Activated naive CD8-positive, alpha-beta T cell treated with anti-CD3 and anti-CD28 coated beads, Interleukin-2, amount 10 ng/mL, durations not matched to agents 7 days and 5 days (primary cell): ENCODE measurements at places on chromosomes 12 and 14.

GRCh38 chr12:120466560-120467315 is 2.8 kb downstream of the SRSF9 start:
- peaks cover 22% of the 10 kb centered on the region for H3K36me3 ChIP-seq
- H3K27ac ChIP-seq: no peak overlapping the region
- H3K27me3 ChIP-seq: no peaks in the 10 kb centered on the region
- peak overlapping the region; percentile 42 for H3K4me3 ChIP-seq

DNA sequence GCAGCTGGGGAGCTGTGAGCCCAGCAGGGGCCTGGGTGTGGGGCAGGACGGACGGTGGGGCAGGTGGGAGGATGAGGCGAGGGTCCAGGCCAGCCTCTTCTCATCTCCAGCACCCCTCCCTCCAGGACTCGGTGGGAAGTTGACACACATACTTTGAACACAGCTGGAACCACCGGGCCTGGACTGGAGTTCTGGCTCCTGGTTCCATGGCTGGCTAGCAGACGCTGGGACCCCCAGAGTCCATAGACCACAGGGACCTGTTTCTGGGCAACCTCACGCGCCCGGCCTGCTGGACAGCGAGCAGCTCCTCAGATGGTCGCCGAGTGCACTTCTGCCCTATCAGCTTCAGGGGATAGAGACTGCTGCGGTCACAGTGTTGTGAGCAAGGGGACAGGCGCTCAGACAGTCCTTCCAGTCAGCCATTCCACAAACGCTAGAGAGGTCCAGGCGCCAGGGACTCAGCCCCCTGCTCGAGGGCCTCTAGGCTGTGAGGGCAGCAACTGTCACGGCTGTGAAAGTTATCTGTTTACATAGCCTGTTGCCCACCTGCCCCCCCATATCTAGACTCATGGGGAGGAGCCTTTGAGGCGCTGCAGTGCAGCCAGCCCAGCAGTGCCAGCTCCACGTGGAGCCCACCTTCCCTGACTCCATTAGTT is 25.2 kb downstream of the TCHP start:
- peaks cover 8% of the 10 kb centered on the region for H3K36me3 ChIP-seq
- H3K4me3 ChIP-seq: no peak overlapping the region
- peaks cover 4% of the 10 kb centered on the region for H3K4me1 ChIP-seq
- no peak overlapping the region for H3K27ac ChIP-seq
- DNase-seq: no peak

GRCh38 chr12:11711651-11712327 is 62.3 kb downstream of the ETV6 start:
- no peaks in the 10 kb centered on the region for H3K27me3 ChIP-seq
- H3K4me3 ChIP-seq: no peak overlapping the region

DNA sequence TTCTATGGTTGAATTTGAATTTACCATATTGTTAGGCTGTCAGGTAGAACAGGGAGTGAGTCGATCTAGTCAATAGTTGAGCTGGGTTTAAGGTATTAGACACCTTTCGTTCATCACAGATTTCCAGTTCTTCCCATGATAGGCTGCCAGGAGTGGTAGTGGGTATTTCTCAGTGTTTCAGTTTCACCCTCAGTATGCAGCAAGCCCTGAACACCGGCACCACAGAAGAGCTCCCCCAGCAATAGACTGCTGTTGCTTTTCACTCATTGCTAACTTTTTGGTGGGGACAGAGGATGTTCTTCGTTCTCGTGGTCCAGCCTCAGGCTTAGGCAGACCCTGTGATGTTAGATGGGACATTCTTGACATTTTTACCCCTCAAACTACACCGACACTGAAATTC is 164.6 kb downstream of the PTPRO start:
- peaks cover 2% of the 10 kb centered on the region for H3K27me3 ChIP-seq
- no peak for DNase-seq
- no peak overlapping the region for H3K27ac ChIP-seq
- H3K4me1 ChIP-seq: no peaks in the 10 kb centered on the region
- no peaks in the 10 kb centered on the region for H3K36me3 ChIP-seq
- H3K4me3 ChIP-seq: no peak overlapping the region

DNA sequence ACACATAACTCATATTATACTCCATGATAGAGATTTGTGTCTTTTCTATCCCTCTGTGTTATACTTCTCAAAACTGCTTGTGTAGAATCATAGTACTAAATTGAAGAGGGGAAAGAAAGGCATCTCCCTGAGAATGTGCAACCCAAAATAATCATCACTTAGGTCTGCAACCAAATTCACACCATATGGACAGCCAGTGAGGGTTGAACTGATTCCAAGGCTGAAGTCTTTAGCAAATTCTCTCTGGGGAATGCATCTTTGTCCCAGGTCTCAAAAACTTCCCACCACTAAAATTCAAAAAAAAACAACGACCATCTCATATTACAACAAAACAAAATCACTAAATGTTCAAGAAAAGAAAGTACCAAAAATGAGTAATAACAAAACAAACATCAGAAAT is 11.0 kb downstream of the ZFC3H1 start:
- H3K27me3 ChIP-seq: no peaks in the 10 kb centered on the region
- H3K4me3 ChIP-seq: no peak overlapping the region
- peaks cover 40% of the 10 kb centered on the region for H3K36me3 ChIP-seq
- peaks cover 19% of the 10 kb centered on the region for H3K4me1 ChIP-seq
- DNase-seq: no peak

- peaks cover 2% of the 10 kb centered on the region for H3K4me1 ChIP-seq
- DNase-seq: no peak
- no peak overlapping the region for H3K27ac ChIP-seq
- H3K27me3 ChIP-seq: peaks cover 9% of the 10 kb centered on the region
- H3K4me3 ChIP-seq: no peak overlapping the region
- H3K36me3 ChIP-seq: no peaks in the 10 kb centered on the region
Measured at GRCh38 chr12:12583510-12584178, 21.0 kb upstream of the DUSP16 start.

- no peak overlapping the region for H3K4me3 ChIP-seq
- DNase-seq: no peak
- H3K27me3 ChIP-seq: no peaks in the 10 kb centered on the region
- no peak overlapping the region for H3K27ac ChIP-seq
Measured at GRCh38 chr14:97946240-97946639, 1149.1 kb downstream of the VRK1 start.

DNA sequence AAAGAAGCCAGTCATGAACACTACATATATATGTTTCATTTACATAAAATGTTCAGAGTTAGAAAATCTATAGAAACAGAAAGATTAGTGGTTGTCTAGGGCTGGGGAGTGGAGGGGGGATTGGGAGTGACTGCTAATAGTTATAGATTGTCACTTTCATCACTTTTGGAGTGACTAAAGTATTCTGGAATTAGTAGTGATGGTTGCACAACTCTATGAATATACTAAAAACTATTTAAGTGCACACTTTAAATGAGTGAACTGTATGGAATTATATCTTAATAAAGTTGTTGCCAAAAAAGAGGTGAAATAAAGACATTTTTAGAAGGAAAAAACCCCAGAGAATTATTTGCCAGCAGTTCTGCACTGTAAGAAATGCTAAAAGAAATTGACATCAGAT is 9.5 kb downstream of the CATSPERB start:
- H3K36me3 ChIP-seq: peaks cover 5% of the 10 kb centered on the region
- peaks cover 2% of the 10 kb centered on the region for H3K4me1 ChIP-seq
- H3K27ac ChIP-seq: no peak overlapping the region
- no peak overlapping the region for H3K4me3 ChIP-seq

DNA sequence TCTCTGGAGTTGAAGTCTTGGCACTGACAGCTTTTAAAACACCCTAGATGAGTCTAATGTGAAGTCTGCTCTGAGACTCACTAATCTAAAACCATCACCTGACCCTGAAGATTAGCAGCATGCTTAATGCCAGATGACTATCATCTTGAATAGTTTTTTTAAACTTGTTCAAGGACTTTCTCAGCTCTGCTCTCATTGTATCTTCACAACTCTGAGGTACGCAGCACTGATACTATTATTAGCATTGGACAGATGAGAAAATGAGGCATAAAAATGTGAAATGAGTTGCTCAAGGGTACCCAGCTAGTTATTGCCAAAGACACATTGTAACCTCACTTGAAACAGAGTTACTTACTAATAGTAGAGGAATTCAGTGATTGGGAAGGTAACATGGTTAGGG is 4.8 kb downstream of the SLC38A1 start:
- no peak for DNase-seq
- H3K27me3 ChIP-seq: no peaks in the 10 kb centered on the region
- peaks cover 11% of the 10 kb centered on the region for H3K36me3 ChIP-seq
- H3K27ac ChIP-seq: peak overlapping the region; percentile 27
- peaks cover 17% of the 10 kb centered on the region for H3K4me1 ChIP-seq

GRCh38 chr14:77026166-77026929 is 2.2 kb downstream of the IRF2BPL start:
- H3K27me3 ChIP-seq: no peaks in the 10 kb centered on the region
- peaks cover 51% of the 10 kb centered on the region for H3K4me1 ChIP-seq
- H3K4me3 ChIP-seq: peak overlapping the region; percentile 79

- H3K4me1 ChIP-seq: no peaks in the 10 kb centered on the region
- no peak for DNase-seq
- H3K27me3 ChIP-seq: peaks cover 2% of the 10 kb centered on the region
- H3K4me3 ChIP-seq: no peak overlapping the region
- no peaks in the 10 kb centered on the region for H3K36me3 ChIP-seq
- H3K27ac ChIP-seq: no peak overlapping the region
Measured at GRCh38 chr12:47561746-47562145, 144.1 kb downstream of the RPAP3 start.

DNA sequence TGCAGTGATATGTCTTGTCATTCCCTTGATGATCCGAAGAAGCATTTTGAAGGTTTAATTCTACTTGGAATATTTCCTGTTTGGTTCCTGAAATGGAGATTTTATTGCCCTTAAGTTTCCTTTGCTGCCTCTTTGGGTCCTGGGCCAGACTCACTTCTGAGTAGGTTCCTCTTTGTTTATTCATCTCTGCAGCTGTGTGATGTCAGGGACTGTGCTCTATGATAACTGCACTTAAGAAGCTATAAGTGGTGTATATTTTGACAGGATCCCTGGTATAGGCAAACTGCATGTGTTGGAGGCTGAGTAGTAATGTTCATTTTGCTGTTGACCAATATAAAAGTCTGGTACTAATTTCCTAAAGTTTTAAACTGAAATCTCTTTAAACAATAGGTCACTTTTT is at the start of gene KLRC4:
TSS of gene KLRC4 (minus strand) at position 366 of the 400 bp plus-strand sequence. CDS start at position 184, 182 bp downstream.
- H3K36me3 ChIP-seq: peaks cover 17% of the 10 kb centered on the region
- H3K4me3 ChIP-seq: peak within 1 kb of the TSS; percentile 79

DNA sequence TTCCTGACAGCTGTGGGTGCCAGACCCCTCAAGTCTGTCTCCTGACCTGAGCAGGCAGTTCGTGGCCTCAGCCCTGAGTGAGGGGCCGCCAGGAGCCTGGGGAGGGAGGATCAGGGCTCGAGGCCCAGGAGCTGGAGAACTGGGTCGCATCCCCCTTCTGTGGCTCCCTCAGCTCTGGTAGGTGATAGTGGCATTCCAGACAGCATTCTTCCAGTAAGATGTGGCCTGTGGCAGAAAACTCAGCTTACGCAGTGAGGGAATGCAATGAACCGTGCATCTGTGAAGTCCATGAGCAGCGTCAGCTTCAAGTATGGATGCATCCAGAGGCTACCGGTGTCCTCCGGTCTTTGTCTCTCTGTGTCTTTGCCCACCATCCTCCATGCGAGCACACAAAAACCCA is 28.4 kb upstream of the FBRSL1 start:
- no peaks in the 10 kb centered on the region for H3K36me3 ChIP-seq
- H3K27ac ChIP-seq: no peak overlapping the region
- H3K27me3 ChIP-seq: no peaks in the 10 kb centered on the region
- peaks cover 4% of the 10 kb centered on the region for H3K4me1 ChIP-seq

GRCh38 chr14:66623838-66624237 is 115.9 kb downstream of the GPHN start:
- H3K4me3 ChIP-seq: no peak overlapping the region
- no peak overlapping the region for H3K27ac ChIP-seq
- peaks cover 8% of the 10 kb centered on the region for H3K36me3 ChIP-seq
- H3K27me3 ChIP-seq: no peaks in the 10 kb centered on the region
- peaks cover 4% of the 10 kb centered on the region for H3K4me1 ChIP-seq

DNA sequence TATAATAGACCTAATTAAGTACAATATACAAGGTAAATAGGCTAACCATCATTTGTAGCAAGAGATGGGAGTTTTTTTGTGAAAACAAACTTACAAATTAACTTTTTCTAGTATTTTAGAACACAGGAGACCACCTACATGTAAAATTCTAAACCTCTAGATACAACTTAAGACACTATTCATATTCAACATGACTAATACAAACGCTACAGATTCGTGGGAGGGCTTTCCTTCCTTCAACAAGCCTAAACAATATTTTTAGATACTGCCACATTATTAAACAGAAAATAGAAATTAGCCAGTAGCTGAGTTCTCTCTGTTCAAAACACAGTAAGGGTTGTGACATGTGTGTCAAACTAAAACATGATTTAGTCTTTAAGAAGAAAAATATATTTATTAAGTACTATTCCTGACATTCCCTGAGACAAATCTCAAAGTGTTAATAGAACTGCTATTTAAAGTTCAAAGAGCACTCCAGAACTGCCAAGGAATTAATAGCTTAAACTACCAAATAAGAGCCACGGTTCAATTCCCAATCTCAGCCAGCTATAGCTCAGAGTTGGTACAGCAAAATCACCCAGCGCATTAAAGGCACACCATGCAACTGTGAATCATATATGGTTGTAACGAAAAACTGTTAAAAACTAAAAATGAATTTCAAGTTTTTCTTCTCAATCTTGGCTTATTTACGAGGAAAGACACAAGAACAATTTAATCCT is 10.7 kb downstream of the MED13L start:
- no peak for DNase-seq
- no peak overlapping the region for H3K27ac ChIP-seq
- peaks cover 18% of the 10 kb centered on the region for H3K4me1 ChIP-seq
- H3K36me3 ChIP-seq: peaks cover 5% of the 10 kb centered on the region
- no peaks in the 10 kb centered on the region for H3K27me3 ChIP-seq
